ENCODE measurements at places on chromosomes 16 and 17.
A peak's percentile ranks its signal among the peaks of the same experiment; 100 is the strongest.

- DNase-seq: no peak
Observed at GRCh38 chr17:80478487-80479245, 2.3 kb upstream of the NPTX1 start.

DNA sequence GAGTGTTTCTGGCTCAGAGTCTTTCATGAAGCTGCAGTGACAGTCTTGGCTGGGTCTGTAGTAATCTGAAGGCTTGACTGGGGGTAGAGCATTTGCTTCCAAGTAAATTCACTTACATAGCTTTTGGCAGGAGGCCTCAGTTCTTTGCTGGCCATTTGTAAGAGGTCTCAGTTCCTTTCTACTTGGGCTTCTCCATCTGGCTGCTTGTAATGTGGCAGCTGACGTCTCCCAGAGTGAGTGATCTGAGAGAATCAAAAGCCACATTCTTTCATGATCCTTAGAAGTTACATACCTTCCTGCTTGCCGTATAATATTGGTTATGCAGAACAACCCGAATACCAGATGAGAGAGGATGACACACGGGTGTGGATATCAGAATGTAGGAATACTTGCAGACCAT lies 39.8 kb downstream of the NF1 start:
- DNase-seq: no peak

GRCh38 chr16:88570691-88571092 lies 489 bp downstream of the ZC3H18 start:
- no peak for DNase-seq

- DNase-seq: peak; percentile 64
Observed at GRCh38 chr17:6608321-6608720, 32.2 kb downstream of the KIAA0753 start.

- DNase-seq: no peak
Observed at GRCh38 chr17:31448467-31449077, 57.1 kb downstream of the RAB11FIP4 start.

DNA sequence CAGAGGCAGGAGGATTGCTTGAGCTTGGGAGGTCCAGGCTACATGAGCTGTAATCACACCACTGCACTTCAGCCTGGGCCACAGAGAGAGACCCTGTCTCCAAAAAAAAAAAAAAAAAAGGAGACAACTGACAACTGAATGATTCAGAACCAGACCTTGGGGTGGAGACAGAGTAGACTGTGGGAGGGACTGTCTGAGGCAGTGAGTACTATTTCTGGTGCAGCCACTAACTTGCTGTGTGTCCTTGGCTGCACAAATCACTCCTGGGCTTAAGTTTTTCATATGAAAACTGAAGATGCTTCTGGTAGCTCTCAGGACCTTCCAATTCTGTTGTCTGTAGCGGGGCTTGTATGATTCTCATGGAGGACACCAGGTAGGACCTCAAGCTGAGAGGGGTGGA lies 5.8 kb downstream of the ASB16 start:
- DNase-seq: no peak

DNA sequence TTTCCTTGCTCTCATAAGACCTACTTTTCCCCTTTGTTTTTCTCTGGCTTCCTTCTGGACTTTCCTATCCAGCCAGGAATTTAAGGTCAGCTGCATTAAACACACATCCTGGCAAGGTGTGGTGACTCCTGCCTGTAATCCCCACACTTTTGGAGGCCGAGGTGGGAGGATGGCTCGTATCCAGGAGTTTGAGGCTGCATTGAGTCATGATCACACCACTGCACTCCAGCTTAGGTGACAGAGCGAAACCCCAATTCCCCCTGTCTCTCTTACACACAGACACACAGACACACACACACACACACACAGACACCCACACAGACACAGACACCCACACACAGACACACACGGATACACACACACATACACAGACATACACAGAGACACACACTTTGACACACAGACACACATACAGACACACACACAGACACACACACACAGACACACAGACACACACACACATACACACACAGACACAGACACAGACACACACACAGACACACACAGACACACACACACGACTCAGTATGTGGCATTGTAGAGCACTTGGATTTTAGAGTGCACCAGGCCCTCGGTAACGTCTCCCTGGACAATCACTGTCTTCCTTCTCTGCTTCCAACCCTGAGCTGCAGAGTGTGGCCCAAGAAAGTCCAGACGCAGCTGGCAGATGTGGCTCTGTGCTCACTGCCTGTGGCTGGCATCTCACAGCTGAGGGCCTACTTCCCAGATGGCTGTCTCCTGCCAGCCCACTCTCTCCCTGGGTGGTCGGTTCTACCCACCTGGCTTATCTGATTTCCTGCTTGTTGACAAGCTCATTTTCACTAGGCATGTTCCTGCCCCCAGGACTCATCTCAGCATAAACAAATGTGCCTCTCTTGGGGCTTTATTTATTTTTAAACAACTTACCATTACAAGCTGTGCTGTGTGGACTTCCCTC lies 39.0 kb downstream of the NLRP1 start:
- DNase-seq: no peak

DNA sequence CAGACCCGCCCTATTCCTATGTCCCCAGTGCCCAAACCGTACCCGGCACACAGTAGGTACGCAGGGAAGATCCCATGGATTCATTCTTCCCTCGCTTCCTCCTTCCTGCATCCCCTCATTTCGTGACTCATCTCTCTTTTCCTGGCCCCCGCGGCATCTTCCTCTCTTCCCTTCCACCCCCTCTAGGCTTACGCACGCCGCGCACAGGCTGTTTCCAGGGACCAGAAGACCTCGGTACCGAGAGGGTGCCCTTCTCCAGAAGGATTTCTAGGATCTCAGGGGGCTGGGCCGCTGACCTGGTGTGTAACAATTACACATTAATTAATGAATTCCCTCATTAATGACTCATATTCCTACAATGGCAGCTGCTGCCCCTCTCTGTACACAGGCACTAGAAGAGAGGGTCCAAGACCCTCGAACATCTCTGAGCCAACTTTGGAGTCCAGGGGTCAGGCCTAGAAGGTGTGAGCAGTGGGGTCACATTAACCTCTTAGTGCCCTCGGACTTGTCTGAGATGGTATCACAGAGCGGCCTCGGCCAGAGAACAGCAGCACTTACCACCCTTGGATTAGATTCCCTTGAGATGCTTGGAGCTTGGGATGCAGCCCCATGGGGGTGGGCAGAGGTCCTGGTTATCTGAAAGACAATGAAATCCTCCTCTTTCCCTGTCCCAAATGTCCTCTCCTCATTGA lies 16.8 kb upstream of the PLLP start:
- no peak for DNase-seq

GRCh38 chr17:79320331-79320730 lies 245.7 kb downstream of the ENGASE start:
- no peak for DNase-seq

DNA sequence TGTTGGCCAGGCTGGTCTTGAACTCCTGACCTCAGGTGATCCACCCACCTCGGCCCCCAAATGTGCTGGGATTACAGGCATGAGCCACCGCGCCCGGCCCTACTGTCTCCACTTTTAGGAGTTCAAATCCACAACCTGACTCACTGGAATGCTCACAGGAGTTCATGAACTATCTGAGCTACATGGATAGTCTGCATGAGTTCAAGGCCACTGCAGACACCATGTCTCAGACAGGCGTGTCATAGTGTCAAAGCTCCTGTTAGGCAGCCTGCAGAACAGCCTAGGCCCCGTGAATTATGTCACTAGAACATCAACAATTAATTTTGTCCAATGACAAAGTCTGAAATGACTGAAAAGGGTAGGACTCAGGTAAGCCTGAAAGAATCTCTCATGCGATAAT lies 38.3 kb upstream of the NDRG4 start:
- DNase-seq: no peak

- peak; percentile 21 for DNase-seq
Observed at GRCh38 chr17:40909755-40910154, 24.7 kb upstream of the KRT20 start.
